NCI-H1092 (cell line): ENCODE measurements at places on chromosomes 6 and 20.

DNA sequence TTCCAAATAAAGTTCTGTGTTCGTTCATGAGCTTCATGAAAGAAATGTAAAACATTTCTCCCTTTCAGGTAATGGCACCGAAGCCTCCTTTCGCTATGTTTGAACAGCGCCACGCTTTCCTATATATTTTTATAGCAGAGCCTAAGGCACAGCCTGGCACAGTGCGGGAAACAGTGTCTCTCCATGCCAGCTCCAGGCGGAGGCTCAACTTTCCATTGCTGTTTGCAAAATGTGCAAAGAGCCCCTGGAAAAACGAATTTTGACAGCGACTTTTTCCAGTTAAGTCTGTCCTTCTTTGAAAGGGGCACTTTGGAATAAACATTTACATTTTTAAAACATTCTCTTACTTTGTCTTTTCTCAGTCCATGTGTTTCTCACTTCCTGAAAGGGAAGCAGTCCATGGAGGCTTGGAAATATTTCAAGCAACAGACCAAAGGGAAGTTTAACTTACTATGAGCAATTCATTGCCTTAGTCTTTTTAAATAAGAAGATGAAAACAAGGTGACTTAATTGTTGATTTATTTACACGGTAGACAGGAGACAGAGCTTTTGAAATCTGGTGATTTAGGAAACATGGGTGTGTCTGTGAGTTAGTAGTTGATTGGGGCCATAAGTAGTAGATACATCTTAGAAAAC lies 769 bp downstream of the CCN6 start:
- no peak for DNase-seq

GRCh38 chr20:18853946-18854646 lies 40.5 kb downstream of the SCP2D1 start:
- DNase-seq, result no peak

- DNase-seq, result peak; percentile 54
Measured at GRCh38 chr20:23340524-23340923, 10.1 kb upstream of the NXT1 start.

- DNase-seq, result no peak
Measured at GRCh38 chr20:4507288-4507719, 214.4 kb upstream of the PRND start.

- no peak for DNase-seq
Measured at GRCh38 chr6:29723666-29724588, 693 bp downstream of the HLA-F start.

DNA sequence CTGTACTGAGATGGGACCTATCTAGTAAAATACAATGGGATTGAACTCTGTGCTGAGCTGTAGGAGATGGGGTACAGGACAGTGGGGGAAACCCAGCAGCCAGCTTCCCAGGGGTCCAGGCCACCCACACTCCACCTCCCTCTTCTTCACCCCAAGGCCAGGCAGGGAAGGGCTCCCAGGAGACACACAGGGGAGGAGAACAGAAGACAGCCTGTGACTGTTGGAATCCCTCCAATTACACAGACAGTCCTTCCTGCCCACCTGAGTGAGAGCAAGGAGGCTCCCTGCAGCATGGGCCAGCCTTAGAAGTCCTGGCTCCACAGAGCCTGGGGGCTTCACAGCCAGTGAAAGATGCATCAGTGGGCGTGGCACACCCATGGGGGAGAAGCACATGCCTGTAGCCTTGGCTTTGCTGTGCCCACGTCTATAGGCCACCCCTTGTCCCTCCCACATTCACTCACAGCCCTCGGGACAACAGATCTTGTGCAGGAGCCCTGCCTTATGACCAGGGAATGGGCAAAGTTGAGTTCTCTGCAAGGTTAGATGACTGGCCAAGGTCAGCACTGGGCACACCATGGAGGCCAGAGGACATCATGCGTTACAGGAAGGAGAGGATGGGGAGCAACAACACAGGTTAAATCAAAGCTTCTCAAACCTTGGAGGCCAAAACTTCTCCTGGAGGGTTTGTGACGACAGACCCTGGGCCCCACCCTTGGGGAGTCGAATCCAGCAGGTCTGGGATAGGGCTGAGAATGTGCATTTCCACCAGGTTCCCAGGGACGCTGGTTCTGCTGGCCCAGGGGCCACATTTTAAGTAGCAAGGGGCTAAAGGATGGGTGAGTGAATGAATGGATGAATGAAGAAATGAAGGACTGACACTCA lies 12.3 kb upstream of the CST7 start:
- no peak for DNase-seq
